ENCODE measurements at places on chromosomes 4 and X. TPM values are rescaled to one million over a fixed set of nuclear protein-coding genes. Genes with fewer than 3 reads are reported as not detected.

- no peak for DNase-seq
Observed at GRCh38 chrX:10979956-10980355, 131.2 kb upstream of the HCCS start.

The MEPE gene
- total RNA-seq = not detected

DNA sequence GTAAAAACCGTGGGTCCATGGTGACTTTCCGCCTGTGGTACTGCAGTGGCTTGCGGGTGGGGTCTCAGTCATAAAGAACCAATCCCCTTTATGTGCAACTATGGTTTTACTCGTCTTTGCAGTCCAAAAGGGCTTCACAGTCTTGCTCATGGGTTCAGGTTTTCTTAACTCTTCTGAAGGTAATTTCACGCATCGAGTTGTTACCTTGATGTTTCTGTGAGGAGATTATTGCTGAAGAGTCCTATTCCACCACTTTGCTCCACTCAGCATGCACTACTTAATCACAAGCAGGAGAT lies 41.5 kb downstream of the F8 start:
- no peak for DNase-seq

DNA sequence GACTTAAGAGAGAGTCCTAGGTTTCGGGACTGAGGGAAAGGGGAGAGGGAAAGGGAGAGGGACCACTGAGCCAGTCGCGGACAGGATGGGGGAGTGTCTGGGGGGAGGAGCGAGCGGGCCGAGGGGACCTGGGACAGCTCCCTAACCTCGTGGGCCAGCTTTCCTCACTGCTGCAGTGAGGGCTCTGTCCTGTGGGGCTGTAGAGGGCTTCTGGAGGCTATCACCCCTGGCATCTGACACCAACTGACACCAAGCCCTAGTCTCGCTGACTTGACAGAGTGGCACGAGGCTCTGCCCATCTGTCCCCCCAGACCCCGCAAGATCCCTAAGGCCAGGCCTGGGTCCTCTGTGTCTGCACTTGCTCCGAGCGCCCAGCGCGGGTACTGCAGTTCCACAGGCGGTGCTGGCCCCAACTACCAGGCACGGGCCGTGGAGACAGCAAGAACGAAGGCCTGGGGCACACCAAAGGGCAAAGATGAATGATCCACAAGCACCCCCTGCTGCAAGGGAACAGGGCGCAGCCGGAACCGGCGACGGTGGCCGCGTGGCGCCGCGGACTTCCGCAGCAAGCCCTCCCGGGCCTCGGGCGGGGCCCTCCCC lies 465 bp downstream of the HAUS7 start:
- DNase-seq = no peak

The ATP6AP2 gene
- total RNA-seq = 87.8 TPM

DNA sequence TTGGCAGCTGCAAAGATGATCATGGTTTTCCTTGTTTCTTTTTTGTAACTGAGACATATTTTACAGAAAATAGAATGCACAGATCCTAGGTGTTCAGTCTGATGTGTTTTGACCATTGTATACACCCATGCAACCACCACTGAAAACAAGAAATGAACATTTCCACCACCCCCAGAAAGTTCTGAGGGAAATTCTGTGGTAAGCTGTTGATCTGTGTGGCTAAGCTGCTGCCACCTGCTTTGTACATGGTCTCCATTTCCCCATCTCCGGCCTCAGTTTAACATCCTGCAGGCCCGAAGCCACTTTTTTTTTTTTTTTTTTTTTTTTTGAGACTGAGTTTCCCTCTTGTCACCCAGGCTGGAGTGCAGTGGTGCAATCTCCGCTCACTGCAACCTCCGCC lies 65.3 kb downstream of the NYX start:
- DNase-seq = no peak

- DNase-seq = no peak
Observed at GRCh38 chrX:27797575-27797974, 10.2 kb upstream of the MAGEB10 start.

- no peak for DNase-seq
Observed at GRCh38 chr4:148076964-148077363, 345.1 kb downstream of the ARHGAP10 start.

The ELOVL6 gene
- total RNA-seq = 5.2 TPM

- DNase-seq = no peak
Observed at GRCh38 chrX:47507153-47507867, 24.3 kb upstream of the ZNF41 start.

DNA sequence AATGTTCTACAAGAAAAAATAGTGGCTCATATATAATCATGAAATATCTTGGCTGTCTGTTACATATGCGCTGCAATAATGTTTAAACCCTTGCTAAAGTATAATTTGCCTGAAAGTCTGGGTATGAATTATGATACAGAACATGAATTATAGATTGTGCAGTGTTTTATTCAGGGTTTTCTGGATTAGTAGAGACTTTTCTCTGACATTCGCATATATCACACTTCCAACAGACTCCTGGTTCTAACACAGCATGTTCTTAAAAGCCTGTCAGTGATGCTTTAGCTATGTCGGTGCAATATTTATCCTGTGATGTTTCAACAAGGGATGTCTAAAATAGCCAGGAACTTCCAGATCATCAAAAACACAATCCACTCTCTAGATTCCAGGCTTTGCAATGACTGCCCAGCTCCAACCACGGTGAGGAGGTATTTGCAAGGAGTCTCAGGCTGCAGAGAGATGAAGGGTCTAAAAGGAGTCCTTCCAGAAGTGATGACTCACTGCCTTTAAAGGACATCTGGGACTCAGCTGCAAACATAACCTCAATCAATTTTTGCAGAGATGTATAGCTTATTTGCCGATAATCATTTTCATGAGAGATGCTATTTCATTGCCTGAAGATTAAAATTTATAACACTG lies 69.4 kb downstream of the RWDD4 start:
- no peak for DNase-seq

DNA sequence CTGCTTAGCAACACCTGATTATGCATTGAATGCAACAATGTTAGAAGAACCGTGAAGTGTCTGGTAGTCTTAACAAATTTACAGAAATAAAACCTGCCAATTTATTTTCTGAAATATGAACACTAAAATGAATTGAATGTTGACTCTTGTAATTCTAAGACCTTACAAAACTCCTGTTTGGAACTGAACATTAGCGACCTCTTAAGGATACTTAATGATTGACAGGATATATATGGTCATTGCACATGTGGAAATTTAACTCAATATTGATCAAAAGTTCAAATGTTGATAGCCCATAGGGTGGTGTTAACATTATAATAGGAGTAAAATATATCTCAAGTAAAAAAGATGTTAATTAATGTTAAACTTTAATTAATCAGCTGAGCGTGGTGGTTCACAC lies 79.1 kb downstream of the TECRL start:
- DNase-seq = no peak

The PRRG1 gene
- 21.8 TPM for total RNA-seq

DNA sequence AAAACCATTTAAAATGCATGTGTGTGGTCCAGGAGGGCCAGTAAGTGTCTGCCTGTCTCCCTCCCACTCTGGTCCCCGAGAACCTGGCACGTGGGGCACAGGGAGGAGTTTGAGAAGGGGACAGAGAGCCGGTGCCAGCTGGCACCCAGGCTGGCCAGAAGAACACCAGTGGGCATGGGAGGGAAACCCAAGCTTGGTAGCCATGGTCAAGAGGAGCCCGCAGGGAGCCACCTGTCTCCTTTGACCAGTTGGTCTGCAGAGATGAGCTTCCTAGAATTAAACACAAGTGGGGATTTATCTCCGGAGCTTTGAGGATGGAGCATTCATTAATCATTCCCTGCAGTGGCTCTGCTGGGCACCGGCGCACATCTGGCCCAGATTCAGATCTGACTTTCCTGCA lies 41.6 kb downstream of the HMX1 start:
- no peak for DNase-seq

- DNase-seq = no peak
Observed at GRCh38 chr4:25113915-25114904, 46.0 kb downstream of the SEPSECS start.

- no peak for DNase-seq
Observed at GRCh38 chrX:74422576-74423288, 1.4 kb downstream of the SLC16A2 start.

The ZNF330 gene
- total RNA-seq = 42.2 TPM

- DNase-seq = no peak
Observed at GRCh38 chr4:64584981-64585557, 175.8 kb upstream of the TECRL start.

DNA sequence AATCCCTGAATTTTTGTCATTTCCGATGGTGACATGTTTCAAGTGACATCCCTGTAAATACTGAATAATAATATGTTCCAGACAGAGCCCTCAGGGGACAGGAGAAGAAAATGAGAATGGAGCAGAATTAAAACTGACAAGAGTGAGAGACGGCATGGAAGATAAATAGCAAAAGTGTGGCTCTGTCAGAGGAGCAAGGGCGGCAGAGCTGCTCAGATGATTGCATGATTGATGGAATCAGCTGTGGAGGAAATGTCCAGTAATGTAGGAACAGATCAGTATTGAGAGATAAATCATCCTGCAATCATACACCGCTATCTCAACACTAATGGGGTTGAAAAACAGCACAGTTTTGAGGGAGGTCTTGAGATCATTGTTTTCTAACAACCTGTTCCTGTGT lies 350.3 kb downstream of the STIM2 start:
- no peak for DNase-seq

The PWWP3B gene
- 2.3 TPM for total RNA-seq

The TNIP3 gene
- total RNA-seq = not detected

- DNase-seq = no peak
Observed at GRCh38 chrX:138485767-138486166, 225.8 kb downstream of the FGF13 start.

- DNase-seq = no peak
Observed at GRCh38 chr4:54445866-54446265, 211.9 kb upstream of the KIT start.

DNA sequence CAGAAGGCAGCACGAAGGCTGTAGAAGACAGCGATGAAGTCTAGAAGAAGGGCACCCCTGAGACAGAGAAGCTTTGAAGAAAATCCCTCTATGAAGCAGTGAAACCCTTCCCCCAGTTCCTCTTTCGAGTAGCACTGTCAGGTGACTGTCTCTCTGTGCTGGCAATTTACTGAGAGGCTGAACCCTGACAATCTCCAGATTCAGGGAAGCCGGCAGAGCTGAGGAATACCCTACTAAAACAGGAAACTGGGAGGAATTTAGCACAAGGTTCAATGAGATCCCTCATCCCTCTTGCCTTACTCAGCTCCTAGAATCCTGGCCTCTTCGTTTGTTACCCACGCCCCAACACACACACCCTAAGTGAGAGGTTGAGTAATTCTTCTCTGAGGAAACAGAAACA lies 239.7 kb upstream of the NOCT start:
- no peak for DNase-seq

The DCAF12L2 gene
- total RNA-seq = not detected

DNA sequence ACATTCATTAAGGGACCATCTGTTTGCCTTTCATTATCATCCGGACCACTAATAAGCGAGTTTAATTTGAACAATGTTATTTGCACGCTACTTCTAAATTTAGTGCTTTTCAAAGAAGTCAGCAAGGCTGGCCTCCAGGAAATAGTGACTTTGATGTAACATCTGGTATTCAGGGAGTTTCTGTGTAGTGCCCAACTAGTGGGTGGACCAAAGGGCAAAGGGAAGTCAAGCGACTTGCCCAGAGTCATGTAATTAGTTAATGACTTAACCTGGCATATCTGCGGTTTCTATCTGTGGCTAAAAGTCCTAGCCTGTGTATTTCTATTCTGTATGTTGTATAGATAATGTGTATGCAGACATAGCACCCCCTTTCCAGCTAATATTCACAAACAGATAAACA lies 56.3 kb upstream of the LCORL start:
- no peak for DNase-seq

The ALPK1 gene
- 17.8 TPM for total RNA-seq

DNA sequence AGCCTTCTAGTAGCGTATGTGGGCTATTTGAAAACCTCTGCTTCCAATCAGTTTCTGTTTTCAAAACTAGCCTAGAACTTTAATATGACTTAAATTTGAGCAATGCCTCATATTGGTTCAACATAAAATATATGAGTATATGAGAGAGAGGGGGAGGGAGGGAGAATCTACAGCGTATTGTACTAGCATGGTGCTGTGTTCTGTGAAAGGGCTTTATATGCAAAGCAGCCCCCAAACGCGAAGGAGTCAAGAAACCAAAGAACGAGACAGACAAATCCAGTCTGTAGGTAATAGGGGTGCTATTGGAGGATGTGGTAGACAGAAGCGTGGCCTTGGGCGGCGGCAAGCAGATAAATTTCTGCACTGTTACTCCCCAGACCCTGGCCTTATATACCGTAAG lies 784 bp upstream of the ANXA5 start:
- DNase-seq = no peak

GRCh38 chr4:566508-567295 lies 9.4 kb downstream of the TMEM271 start:
- no peak for DNase-seq

GRCh38 chrX:23514082-23514481 lies 153.2 kb upstream of the PRDX4 start:
- DNase-seq = no peak

The LINC00632 gene
- 244 TPM for total RNA-seq

The GAR1 gene
- 3.2 TPM for total RNA-seq

- DNase-seq = no peak
Observed at GRCh38 chrX:42943051-42943974, 165.3 kb upstream of the PPP1R2C start.

DNA sequence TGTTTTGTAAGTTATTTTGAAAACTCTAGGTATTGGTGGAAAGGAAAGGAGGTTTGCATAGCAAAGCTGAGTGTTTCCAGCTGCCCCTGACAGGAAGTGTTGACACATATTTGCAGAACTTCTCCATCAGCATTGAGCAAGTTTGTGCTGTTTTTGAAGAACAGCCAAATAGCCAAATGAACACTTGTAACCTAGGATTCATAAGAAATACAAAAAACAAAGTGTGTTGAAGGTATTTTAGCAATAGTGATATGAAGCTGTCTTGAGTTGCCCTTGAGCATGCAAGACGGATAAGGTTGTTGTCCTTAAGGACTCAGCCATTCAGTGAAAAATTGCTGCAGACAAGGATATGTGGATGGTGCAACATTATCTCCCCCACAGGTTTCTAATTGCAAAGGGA lies 68.3 kb upstream of the PGM2 start:
- no peak for DNase-seq

GRCh38 chr4:24070117-24070516 lies 180.3 kb upstream of the PPARGC1A start:
- no peak for DNase-seq

The ZXDB gene
- 9.9 TPM for total RNA-seq

The CLCN5 gene
- 15.0 TPM for total RNA-seq

The RASL11B gene
- total RNA-seq = not detected

The CENPVL3 gene
- total RNA-seq = not detected

Data from omental fat pad (tissue), 4 donors.